ENCODE measurements at places on chromosomes 3 and 15. TPM values are rescaled to one million over a fixed set of nuclear protein-coding genes. Genes with fewer than 3 reads are reported as not detected.

The CLCN2 gene
- total RNA-seq, result 9.7 TPM

The PTPRG gene
- total RNA-seq, result 51.5 TPM

DNA sequence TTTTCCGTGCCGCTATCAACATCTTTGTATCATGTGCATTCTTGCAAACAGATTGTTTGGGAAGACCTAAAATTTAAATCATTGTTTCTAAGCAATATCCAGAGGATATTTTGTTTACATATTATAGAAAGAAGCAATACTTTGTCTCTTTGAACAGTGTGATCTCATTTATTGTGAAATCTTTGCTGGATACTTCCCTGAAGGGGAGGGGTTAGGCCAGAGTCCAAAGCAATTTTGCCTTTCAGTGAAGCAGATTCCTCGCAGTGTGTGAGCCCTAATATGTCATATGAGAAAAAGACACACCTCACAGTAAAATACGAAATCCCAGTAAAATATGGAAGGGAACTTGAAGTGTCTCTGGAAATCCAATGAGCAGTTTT, 158.7 kb upstream of the SLCO3A1 start:
- DNase-seq, result no peak

GRCh38 chr3:128567705-128568356, 74.8 kb upstream of the GATA2 start:
- no peak for DNase-seq

- no peak for DNase-seq
Observed at GRCh38 chr15:32965897-32966296, 228.6 kb downstream of the FMN1 start.

GRCh38 chr15:31258260-31258659, 68.4 kb upstream of the KLF13 start:
- no peak for DNase-seq

- no peak for DNase-seq
Observed at GRCh38 chr3:113697500-113698090, 1.2 kb upstream of the USF3 start.

DNA sequence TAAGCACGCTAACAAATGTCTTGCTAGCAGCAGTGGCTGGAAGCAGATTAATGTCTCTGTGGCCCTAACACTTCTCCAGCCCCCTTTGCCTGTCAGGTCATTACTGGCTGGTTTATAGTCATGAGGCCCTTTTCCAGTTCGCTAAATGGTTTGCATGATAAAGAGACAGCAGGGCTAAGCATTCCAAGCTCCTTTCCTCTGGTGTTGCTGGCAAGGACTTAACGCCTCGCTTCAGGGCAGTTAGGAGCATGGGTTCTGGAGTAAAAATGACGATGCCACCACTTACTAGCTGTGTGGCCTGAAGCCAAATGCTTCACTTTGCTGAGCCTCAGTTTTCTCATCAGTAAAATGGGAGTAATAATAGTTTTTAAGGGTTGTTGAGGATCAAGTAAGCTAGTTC, 185.9 kb downstream of the MEGF11 start:
- no peak for DNase-seq

All from osteocyte (in vitro differentiated cells).